Smooth muscle cell of bladder (primary cell): ENCODE measurements at places on chromosomes 2 and 18. TPM values are rescaled to one million over a fixed set of nuclear protein-coding genes. Genes with fewer than 3 reads are reported as not detected.

Gene MAPRE3
- total RNA-seq: 3.1 and 3.3 TPM in 2 replicates

Gene SIX3
- total RNA-seq: not detected in 2 replicates

Gene SGPP2
- total RNA-seq: not detected in 2 replicates

Gene UGT1A3
- total RNA-seq: not detected in 2 replicates

Gene MARCHF4
- total RNA-seq: 0.28 and 0.37 TPM in 2 replicates

Gene ABCB11
- not detected in 2 replicates for total RNA-seq

Gene PRSS56
- not detected in 2 replicates for total RNA-seq
